ENCODE measurements at places on chromosomes 7 and 10.

DNA sequence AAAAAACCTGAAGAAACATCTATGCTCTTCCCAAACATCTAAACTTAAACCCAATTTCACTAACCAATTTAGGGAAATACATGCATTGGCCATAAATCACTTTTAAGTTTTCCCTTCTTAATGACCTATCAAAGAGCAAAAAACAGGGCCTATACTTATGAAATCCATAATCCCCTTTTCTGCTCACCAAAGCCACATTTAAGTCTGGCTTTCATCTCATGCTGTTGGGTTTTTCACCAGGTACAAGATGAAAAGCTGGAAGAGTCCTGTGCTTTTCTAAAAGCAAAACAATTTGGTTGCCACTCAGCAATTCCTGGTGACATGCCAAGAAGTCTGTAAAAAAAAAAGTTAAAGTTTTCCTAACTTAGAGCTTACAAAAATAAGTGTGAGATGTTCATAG is 92.6 kb downstream of the HPSE2 start:
- DNase-seq, result no peak
- H3K27ac ChIP-seq, result no peak overlapping the region
- H3K36me3 ChIP-seq, result no peaks in the 10 kb centered on the region
- H3K4me3 ChIP-seq, result no peak overlapping the region
- no peaks in the 10 kb centered on the region for H3K27me3 ChIP-seq

DNA sequence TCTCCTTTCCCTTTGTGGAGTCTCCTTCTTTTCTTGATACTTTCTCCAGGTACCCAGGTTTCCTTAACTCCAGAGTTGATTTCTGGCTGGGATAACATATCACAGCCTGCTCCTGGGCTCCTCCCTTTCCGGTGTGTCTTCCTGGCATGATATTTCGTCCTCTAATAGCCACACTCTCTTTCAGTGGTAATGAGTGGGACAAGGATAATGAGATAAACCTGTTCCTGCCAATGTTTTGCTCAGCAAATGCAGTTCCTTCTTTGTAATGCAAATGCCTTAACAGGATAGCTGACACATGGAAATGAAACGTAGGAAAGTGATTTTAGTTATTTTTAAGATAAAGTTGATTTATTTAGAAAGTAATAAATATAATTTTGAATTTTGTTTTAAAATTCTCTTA is 168.6 kb downstream of the NRP1 start:
- no peak overlapping the region for H3K27ac ChIP-seq
- no peak overlapping the region for H3K4me3 ChIP-seq
- H3K4me1 ChIP-seq, result no peaks in the 10 kb centered on the region
- no peaks in the 10 kb centered on the region for H3K27me3 ChIP-seq
- DNase-seq, result no peak

DNA sequence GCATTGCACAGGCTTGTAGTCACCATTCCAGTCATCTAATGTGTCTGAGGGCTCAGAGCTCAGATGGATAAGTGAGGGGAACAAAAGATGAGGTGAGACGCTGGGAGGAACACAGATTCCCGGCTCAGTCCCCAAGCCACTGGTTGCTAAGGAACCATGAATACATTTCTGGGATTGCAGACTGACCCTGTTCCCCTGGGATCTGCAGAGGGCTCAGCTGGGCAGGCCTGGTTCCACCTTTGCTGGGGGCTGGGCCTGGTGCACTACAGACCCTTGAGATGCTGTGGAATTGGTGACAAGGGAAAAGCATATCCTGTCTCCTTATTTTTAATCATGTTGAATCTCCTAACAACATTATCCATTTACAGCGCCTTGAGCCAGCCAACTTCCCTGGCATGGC is 19.2 kb downstream of the ELFN1 start:
- H3K4me1 ChIP-seq, result no peaks in the 10 kb centered on the region
- no peak overlapping the region for H3K27ac ChIP-seq
- H3K36me3 ChIP-seq, result no peaks in the 10 kb centered on the region

- H3K4me3 ChIP-seq, result no peak overlapping the region
- H3K27ac ChIP-seq, result no peak overlapping the region
- no peaks in the 10 kb centered on the region for H3K27me3 ChIP-seq
- no peaks in the 10 kb centered on the region for H3K4me1 ChIP-seq
- no peaks in the 10 kb centered on the region for H3K36me3 ChIP-seq
- no peak for DNase-seq
Measured at GRCh38 chr7:64768824-64769223, 25.4 kb upstream of the ZNF138 start.

- no peaks in the 10 kb centered on the region for H3K36me3 ChIP-seq
- H3K27me3 ChIP-seq, result no peaks in the 10 kb centered on the region
- no peaks in the 10 kb centered on the region for H3K4me1 ChIP-seq
- DNase-seq, result peak; percentile 87
- no peak overlapping the region for H3K27ac ChIP-seq
Measured at GRCh38 chr10:102583435-102584417, 60.6 kb upstream of the TRIM8 start.

DNA sequence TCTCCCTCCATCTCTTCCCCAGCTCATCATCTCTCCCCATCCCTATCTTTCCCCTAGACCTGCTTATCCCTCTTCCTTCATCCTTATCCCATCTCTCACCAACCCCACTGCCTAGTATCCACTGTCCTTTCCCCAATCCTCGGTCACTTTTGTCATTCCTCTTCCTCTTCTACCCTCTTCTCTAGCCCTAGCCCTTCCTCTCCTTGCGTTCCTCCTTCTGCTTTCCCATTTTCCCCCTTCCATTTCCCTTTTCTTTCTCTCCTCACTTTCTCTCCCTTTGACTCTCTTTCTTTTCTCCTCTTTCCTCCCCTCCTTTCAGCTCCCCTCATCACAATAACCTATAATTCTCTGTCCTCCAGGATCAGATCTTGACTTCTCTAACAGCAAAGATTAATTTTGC is 83.6 kb downstream of the POLL start:
- no peak for DNase-seq
- no peaks in the 10 kb centered on the region for H3K27me3 ChIP-seq
- no peak overlapping the region for H3K27ac ChIP-seq
- no peak overlapping the region for H3K4me3 ChIP-seq

- no peak for DNase-seq
- H3K4me1 ChIP-seq, result no peaks in the 10 kb centered on the region
- no peak overlapping the region for H3K4me3 ChIP-seq
- peaks cover 4% of the 10 kb centered on the region for H3K27me3 ChIP-seq
- H3K27ac ChIP-seq, result no peak overlapping the region
- H3K36me3 ChIP-seq, result no peaks in the 10 kb centered on the region
Measured at GRCh38 chr10:93334901-93335327, 147.2 kb downstream of the MYOF start.

- H3K4me3 ChIP-seq, result no peak overlapping the region
- H3K4me1 ChIP-seq, result no peaks in the 10 kb centered on the region
- H3K27me3 ChIP-seq, result no peaks in the 10 kb centered on the region
- peaks cover 10% of the 10 kb centered on the region for H3K36me3 ChIP-seq
- H3K27ac ChIP-seq, result no peak overlapping the region
- DNase-seq, result no peak
Measured at GRCh38 chr7:137875746-137876145, 29.0 kb upstream of the DGKI start.

- no peaks in the 10 kb centered on the region for H3K36me3 ChIP-seq
- no peak overlapping the region for H3K4me3 ChIP-seq
- no peak overlapping the region for H3K27ac ChIP-seq
- no peaks in the 10 kb centered on the region for H3K4me1 ChIP-seq
- DNase-seq, result no peak
Measured at GRCh38 chr10:133444342-133445267, 9.1 kb upstream of the SCART1 start.

- DNase-seq, result no peak
- H3K27ac ChIP-seq, result no peak overlapping the region
- no peaks in the 10 kb centered on the region for H3K27me3 ChIP-seq
- no peaks in the 10 kb centered on the region for H3K36me3 ChIP-seq
- H3K4me1 ChIP-seq, result no peaks in the 10 kb centered on the region
Measured at GRCh38 chr7:88661921-88662320, 97.6 kb upstream of the ZNF804B start.

GRCh38 chr10:89301721-89302445 is at the start of gene IFIT2:
Gene IFIT2 (plus strand): TSS chr10:89302046. CDS start chr10:89302124, 78 bp downstream.
- H3K36me3 ChIP-seq, result peaks cover 13% of the 10 kb centered on the region
- H3K4me1 ChIP-seq, result peaks cover 28% of the 10 kb centered on the region
- no peaks in the 10 kb centered on the region for H3K27me3 ChIP-seq
- peak within 1 kb of the TSS; percentile 87 for H3K4me3 ChIP-seq

GRCh38 chr7:132296820-132297219 is 279.4 kb downstream of the PLXNA4 start:
- no peaks in the 10 kb centered on the region for H3K27me3 ChIP-seq
- H3K27ac ChIP-seq, result no peak overlapping the region
- no peak overlapping the region for H3K4me3 ChIP-seq
- H3K4me1 ChIP-seq, result no peaks in the 10 kb centered on the region
- no peaks in the 10 kb centered on the region for H3K36me3 ChIP-seq
- DNase-seq, result no peak

- H3K4me1 ChIP-seq, result no peaks in the 10 kb centered on the region
- DNase-seq, result no peak
- H3K4me3 ChIP-seq, result no peak overlapping the region
- no peak overlapping the region for H3K27ac ChIP-seq
- no peaks in the 10 kb centered on the region for H3K27me3 ChIP-seq
- H3K36me3 ChIP-seq, result no peaks in the 10 kb centered on the region
Measured at GRCh38 chr10:47400251-47400650, 16.2 kb upstream of the ZNF488 start.

DNA sequence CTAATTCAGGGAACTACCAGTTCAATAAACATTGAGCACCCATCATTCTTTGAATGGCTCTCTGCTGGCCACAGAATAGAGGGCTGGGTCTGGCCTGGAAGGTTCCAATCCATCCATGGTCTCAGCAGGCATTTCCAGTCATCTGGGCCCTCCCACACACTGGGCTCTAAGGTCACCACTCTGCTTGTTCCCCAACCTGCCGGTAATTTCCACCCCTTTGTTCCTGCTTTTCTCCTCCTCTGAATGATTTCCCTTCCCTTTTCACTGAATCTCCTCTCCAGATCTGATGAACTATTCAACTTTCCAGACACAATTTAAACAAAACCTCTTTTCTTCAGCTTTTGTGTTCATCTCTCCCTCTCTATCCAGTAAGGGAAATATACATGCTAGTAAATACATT is 2.6 kb downstream of the BZW2 start:
- H3K36me3 ChIP-seq, result no peaks in the 10 kb centered on the region
- DNase-seq, result no peak
- no peak overlapping the region for H3K27ac ChIP-seq
- no peak overlapping the region for H3K4me3 ChIP-seq
- peaks cover 50% of the 10 kb centered on the region for H3K4me1 ChIP-seq

DNA sequence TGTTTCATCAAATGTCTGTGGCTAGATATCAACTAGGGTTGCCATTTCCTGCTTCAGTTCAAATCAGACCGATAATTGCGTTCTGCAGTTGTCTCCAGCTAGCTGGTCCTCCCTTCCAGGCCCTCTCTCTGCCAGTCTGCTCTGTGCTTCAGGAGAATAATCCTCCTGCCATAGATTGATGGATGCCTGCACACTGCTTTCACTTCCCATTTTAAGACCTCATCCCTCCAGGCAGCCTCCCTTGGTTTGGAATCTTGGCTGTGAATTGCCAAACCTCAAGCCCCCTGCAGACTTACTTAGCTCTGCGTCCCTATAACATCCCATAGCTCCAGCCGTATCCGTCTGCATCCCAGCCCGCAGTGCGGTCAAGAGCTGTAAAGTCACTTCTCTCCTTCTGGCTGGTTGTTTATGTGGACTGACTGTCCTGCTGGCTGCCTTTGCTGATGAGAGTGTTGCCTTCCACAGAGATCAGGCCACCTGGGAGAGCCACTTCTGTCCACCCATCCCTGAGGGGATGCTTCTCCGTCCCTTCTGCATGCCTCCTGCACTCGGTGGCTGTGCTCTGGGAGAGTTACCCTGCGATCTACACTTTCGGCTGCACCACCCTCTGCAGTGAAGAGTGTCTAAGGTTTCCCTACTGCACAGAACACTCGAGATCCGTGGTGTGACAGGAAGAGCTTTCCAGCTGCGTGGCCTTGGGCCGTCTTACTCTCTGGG is 22.4 kb upstream of the KLF6 start:
- peak; percentile 30 for DNase-seq
- H3K27ac ChIP-seq, result peak overlapping the region; percentile 98
- H3K27me3 ChIP-seq, result no peaks in the 10 kb centered on the region
- peak overlapping the region; percentile 8 for H3K4me3 ChIP-seq

GRCh38 chr7:40147371-40148246 is 12.8 kb downstream of the SUGCT start:
- H3K27me3 ChIP-seq, result no peaks in the 10 kb centered on the region
- no peak overlapping the region for H3K27ac ChIP-seq
- DNase-seq, result no peak
- H3K36me3 ChIP-seq, result no peaks in the 10 kb centered on the region
- no peak overlapping the region for H3K4me3 ChIP-seq
- H3K4me1 ChIP-seq, result no peaks in the 10 kb centered on the region

- peaks cover 23% of the 10 kb centered on the region for H3K4me1 ChIP-seq
- no peak overlapping the region for H3K27ac ChIP-seq
- no peak overlapping the region for H3K4me3 ChIP-seq
- H3K36me3 ChIP-seq, result no peaks in the 10 kb centered on the region
- DNase-seq, result no peak
Measured at GRCh38 chr7:110977127-110977737, 113.7 kb upstream of the LRRN3 start.

- H3K4me3 ChIP-seq, result no peak overlapping the region
- no peaks in the 10 kb centered on the region for H3K4me1 ChIP-seq
- no peak overlapping the region for H3K27ac ChIP-seq
- no peaks in the 10 kb centered on the region for H3K36me3 ChIP-seq
Measured at GRCh38 chr10:94376865-94377264, 14.1 kb upstream of the NOC3L start.

DNA sequence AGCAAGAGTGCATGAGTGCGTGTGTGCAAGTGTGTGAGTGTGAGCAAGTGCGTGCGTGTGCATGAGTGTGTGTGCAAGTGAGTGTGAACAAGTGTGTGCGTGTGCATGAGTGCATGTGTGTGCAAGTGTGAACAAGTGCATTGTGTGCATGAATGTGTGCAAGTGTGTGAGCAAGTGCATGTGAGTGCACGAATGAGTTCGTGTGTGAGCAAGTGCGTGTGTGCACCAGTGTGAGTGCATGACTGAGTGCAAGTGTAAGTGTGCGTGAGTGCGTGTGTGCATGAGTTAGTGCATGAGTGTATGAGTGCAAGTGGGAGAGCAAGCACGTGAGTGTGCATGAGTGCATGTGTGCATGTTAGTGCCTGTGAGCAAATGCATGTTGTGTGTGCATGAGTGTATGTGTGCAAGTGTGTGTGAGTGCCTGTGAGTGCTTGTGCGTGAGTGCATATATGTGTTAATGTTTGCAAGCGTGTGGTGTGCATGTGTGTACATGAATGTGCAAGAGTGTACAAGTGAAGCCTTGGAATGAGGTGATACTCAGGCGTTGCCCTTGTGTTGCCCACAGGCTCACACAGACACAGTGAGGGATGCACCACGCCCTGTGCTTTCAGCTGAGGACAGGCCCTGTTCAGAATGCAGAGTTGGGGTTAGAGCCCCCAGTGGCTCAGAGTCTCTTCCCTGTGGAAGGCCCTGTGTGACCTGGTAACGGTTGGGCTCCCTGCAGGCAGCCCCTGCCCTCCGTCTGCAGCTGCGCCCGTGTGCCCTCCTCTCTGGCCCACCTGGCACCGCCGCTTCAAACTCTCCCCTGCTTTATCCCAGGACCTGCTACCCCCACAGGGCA is 97.1 kb downstream of the NKX6-2 start:
- H3K27ac ChIP-seq, result no peak overlapping the region
- H3K27me3 ChIP-seq, result no peaks in the 10 kb centered on the region
- DNase-seq, result no peak
- H3K4me1 ChIP-seq, result peaks cover 17% of the 10 kb centered on the region

- peaks cover 42% of the 10 kb centered on the region for H3K4me1 ChIP-seq
- no peak overlapping the region for H3K4me3 ChIP-seq
- no peaks in the 10 kb centered on the region for H3K27me3 ChIP-seq
- no peak for DNase-seq
Measured at GRCh38 chr7:142711196-142711595, 38.1 kb upstream of the PRSS1 start.

GRCh38 chr7:50641442-50642405 is 76.5 kb upstream of the DDC start:
- no peaks in the 10 kb centered on the region for H3K27me3 ChIP-seq
- H3K36me3 ChIP-seq, result no peaks in the 10 kb centered on the region
- no peak overlapping the region for H3K4me3 ChIP-seq

All from CD8-positive, alpha-beta memory T cell (primary cell).